ENCODE measurements at places on chromosomes 7 and 10. TPM values are rescaled to one million over a fixed set of nuclear protein-coding genes. Genes with fewer than 3 reads are reported as not detected.
A peak's percentile ranks its signal among the peaks of the same experiment; 100 is the strongest.

DNA sequence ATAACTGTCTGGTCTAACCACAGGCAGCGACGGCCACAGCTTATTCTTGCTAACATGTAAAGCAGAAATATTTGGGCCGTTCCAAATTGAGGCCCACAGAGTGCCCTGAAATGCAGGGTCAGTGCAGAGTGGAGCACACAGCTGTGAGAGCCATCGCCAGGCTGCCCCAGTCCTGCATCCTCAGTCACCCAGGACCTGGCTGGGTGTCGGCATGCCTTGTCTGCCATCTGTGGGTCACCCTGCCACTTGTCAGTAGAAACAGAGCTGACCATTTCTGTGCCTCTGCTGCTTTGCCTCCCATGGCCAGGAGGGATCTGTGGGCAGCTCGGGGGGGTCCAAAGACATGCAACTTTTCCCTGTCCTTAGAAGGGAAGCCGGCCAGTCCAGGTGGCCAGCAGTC, 57.3 kb upstream of the BTBD16 start:
- DNase-seq: peak; percentile 57
- H3K4me3 ChIP-seq: no peak overlapping the region
- no peak overlapping the region for H3K27ac ChIP-seq
- no peaks in the 10 kb centered on the region for H3K4me1 ChIP-seq

GRCh38 chr10:19532411-19532810, 283.8 kb upstream of the PLXDC2 start:
- DNase-seq: no peak
- no peaks in the 10 kb centered on the region for H3K36me3 ChIP-seq
- H3K27me3 ChIP-seq: no peaks in the 10 kb centered on the region
- no peaks in the 10 kb centered on the region for H3K4me1 ChIP-seq

DNA sequence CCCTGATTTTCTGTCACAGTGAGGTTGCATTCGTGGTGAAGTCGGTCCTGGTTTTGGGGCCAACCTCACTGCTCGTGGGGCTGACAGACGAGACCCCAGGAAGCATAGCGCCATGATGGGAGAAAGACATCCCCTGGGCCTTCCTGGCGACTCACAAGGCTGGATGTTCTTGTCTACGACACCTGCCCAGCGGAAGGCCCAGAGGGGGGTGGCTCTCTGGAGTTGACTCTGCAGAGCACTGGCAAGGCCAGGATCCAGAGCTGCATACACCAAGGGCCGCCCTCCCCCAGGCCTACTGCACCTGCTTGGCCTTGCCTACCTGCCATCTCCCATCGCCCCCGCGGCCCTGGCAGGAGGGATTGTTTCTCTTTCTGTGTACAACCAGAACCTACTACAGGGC, 608.9 kb downstream of the PTPRN2 start:
- H3K36me3 ChIP-seq: no peaks in the 10 kb centered on the region
- no peaks in the 10 kb centered on the region for H3K27me3 ChIP-seq
- no peak overlapping the region for H3K27ac ChIP-seq
- peak; percentile 28 for DNase-seq
- no peaks in the 10 kb centered on the region for H3K4me1 ChIP-seq

DNA sequence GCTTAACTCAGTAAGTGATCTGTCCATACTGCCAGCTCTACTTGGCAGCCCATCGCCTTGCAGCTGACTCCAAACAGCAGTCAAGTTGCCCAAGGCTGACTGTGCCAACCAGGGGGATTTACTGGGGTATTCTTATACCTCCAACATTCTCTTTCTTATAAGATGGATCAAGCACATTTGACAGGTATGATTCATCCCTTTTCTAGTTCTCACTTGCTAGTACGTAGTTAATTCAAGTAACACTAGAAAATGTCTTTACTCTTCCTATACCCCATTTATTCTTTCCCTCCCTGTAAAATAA, 77.0 kb downstream of the SLC25A13 start:
- H3K36me3 ChIP-seq: no peaks in the 10 kb centered on the region
- H3K4me3 ChIP-seq: no peak overlapping the region
- DNase-seq: no peak
- H3K27me3 ChIP-seq: no peaks in the 10 kb centered on the region
- no peak overlapping the region for H3K27ac ChIP-seq

DNA sequence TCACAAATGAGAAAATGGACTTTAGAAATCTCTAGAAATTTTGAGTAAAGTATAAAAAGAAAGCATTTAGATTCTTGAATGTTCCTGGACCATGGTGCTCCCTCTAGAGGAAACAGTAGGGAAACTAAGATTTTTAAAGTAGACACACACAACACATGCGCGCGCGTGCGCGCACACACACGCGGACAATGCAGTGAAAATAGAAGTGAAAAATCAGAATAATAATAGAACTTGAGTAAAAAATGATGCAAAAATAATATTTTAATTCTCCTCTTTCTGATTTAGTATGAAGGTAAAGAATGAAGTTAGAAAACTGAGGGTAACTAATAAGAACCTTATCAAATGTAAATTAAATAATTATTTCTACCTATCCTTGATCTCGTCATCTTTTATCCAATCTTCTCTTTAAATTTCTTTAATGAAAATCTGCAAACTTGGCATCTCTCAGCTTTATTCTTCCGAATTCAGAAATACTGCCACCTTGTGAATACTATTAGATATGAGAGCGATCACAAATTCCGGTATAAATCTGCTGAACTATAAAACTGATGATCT, 117.0 kb upstream of the AMPH start:
- peaks cover 46% of the 10 kb centered on the region for H3K36me3 ChIP-seq
- H3K27ac ChIP-seq: no peak overlapping the region
- H3K4me1 ChIP-seq: no peaks in the 10 kb centered on the region
- no peak overlapping the region for H3K4me3 ChIP-seq
- DNase-seq: no peak

DNA sequence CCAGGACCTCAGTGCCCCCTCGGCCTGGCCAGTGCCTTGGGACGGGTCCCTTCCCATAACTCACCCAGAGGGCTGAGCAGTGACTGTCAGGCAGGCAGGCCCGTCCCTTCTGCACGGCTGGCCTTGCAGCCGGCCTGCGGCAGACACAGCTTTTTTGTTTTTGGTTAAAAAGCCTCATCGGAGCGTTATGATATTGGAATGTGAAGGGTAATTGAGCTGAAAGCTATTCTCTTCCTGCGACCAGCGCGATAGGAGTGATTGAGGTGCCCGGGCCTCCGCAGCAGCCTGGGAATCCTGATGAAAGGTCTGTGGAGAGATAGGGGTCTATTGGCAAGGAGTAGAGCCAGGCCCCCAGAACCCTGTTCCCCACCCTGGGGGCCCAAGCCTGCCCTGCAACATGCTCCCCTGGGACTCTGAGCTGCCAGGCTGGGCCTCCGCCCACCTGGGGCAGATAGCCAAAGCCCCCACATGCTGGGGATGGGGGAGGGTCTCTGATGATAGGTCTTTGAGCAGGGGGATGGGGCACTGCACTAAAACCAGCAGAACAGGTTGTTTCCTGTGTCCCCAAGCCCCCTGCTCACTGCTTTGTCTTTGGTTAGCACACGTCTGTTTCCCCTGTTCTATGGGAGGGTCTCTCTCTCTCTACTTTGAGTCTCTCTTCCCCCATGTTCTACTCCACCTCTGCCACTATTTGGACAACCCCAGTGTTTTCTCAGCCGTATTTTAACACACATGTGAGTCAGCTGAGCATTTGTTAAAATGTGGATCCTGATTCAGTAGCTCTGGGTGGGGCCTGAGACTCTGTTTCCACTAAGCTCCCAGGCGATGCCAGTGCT, 131.9 kb downstream of the CDH23 start:
- H3K36me3 ChIP-seq: no peaks in the 10 kb centered on the region
- H3K4me1 ChIP-seq: peaks cover 6% of the 10 kb centered on the region
- no peaks in the 10 kb centered on the region for H3K27me3 ChIP-seq
- no peak overlapping the region for H3K4me3 ChIP-seq

- peak overlapping the region; percentile 33 for H3K4me3 ChIP-seq
- peaks cover 6% of the 10 kb centered on the region for H3K4me1 ChIP-seq
- DNase-seq: no peak
- no peak overlapping the region for H3K27ac ChIP-seq
- H3K36me3 ChIP-seq: peaks cover 29% of the 10 kb centered on the region
- no peaks in the 10 kb centered on the region for H3K27me3 ChIP-seq
Measured at GRCh38 chr10:99339077-99339476, 9.9 kb downstream of the CNNM1 start.

- no peak overlapping the region for H3K27ac ChIP-seq
- no peaks in the 10 kb centered on the region for H3K36me3 ChIP-seq
- H3K4me3 ChIP-seq: no peak overlapping the region
- peaks cover 2% of the 10 kb centered on the region for H3K27me3 ChIP-seq
- peak; percentile 91 for DNase-seq
Measured at GRCh38 chr7:26667514-26668133, 196.8 kb downstream of the SKAP2 start.

DNA sequence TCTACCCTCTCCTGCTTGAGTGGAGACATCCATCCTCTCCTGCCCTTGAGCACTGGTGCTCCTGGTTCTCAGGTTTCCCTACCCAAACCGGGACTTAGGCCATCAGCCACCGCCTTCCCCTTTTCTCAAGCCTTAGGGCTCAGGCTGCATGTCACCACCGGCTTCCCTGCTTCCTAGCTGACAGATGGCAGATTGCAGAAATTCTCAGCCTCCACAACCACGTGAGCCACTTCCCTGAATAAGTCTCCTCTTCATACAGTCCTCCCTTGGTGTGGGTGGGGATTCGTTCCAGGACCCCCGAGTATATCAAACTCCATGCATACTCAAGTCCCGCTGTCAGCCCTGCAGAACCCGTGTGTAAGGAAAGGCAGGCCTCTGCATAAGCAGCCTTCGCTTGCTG, 203.5 kb upstream of the ZNF32 start:
- no peak overlapping the region for H3K27ac ChIP-seq
- H3K27me3 ChIP-seq: no peaks in the 10 kb centered on the region
- H3K36me3 ChIP-seq: no peaks in the 10 kb centered on the region
- DNase-seq: no peak
- H3K4me3 ChIP-seq: no peak overlapping the region

GRCh38 chr10:31207636-31208035, 111.4 kb upstream of the ZEB1 start:
- no peaks in the 10 kb centered on the region for H3K36me3 ChIP-seq
- H3K27me3 ChIP-seq: no peaks in the 10 kb centered on the region
- H3K27ac ChIP-seq: no peak overlapping the region

DNA sequence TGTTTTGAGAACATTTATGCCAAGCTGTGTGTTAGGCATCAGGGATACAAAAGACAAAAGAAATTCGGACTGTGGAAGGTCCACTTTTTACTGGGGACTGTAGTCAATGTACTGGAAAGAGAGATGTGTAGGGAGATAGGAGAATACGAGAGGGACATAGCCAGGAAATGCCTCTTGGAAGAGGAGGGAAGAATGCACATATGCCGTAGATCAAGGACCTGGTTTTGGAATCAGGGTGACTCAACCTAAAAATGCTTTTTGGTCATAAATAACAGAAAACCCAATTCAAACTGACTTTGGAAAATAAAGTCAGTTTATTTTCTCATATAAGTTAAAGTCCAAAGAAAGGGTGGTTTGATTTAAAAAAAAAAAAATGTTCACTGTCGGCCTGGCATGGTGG, 140.3 kb upstream of the TCF7L2 start:
- no peak overlapping the region for H3K4me3 ChIP-seq
- H3K27me3 ChIP-seq: no peaks in the 10 kb centered on the region
- H3K4me1 ChIP-seq: peaks cover 6% of the 10 kb centered on the region
- no peak for DNase-seq
- H3K27ac ChIP-seq: no peak overlapping the region

DNA sequence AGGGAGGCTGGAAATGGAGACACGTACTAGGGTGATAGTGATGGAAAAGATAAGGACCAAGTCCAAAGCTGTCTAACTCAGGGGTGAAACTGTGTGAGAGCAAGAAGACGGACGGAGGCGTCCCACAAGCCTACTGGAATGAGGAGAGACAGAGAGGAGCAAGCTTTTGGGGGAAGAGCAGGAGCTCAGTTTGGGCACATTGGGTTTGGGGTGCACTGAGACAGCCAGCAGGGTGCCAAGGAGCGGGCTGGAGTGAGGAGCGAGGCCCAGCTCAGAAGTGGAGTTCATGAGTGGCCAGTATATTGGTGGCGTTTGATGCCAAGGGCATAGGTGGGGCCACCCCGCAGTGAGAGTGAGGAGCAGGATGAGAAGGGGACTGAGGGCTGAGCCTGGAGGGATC, 22.6 kb downstream of the GHRHR start:
- no peaks in the 10 kb centered on the region for H3K36me3 ChIP-seq
- DNase-seq: no peak
- peaks cover 6% of the 10 kb centered on the region for H3K27me3 ChIP-seq
- no peak overlapping the region for H3K4me3 ChIP-seq
- H3K27ac ChIP-seq: no peak overlapping the region
- H3K4me1 ChIP-seq: no peaks in the 10 kb centered on the region

DNA sequence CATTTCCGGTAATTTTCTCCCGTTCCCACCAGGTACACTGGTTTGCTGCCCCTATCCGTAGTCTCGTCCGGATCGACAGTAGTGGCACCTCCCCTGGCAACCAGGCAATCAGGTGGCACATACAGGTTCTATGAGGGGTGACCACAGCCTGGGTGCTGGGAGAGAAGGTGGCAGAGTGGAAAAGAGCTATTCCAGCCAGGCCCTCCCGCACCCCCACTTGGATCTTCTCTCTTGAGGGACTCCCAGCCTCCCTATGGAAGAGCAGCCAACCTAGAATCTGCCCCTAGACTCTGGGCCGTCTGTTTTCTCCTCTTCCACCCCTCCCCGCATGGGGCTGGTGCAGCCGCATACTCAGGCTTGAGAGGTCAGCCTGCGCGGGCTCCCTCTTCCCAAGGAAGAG, 58.6 kb downstream of the GPR26 start:
- H3K27ac ChIP-seq: no peak overlapping the region
- no peaks in the 10 kb centered on the region for H3K4me1 ChIP-seq
- H3K36me3 ChIP-seq: no peaks in the 10 kb centered on the region
- no peak for DNase-seq

DNA sequence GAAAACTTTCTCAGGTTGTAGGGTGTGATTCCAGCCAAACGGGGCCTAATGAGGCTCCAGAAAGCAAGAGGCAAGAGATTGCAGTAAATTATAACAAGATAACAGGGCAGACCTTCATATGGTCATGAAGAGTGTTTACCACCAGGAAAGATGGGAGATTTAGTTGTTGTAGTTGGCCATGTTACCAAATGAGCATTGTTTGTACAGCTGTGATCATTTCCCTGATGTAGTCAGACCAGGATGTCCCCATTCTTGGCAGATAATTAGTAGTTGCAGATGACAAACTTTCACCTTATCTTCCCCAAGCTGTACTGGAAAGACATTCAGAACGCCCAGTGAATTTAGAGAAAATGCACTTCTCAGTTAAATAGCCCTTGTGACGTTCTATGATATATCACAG, 630.8 kb downstream of the ANKRD7 start:
- H3K27me3 ChIP-seq: no peaks in the 10 kb centered on the region
- no peak for DNase-seq
- no peak overlapping the region for H3K27ac ChIP-seq

The CYP26C1 gene
- total RNA-seq: 0.35 TPM

The SPDYE9 gene
- total RNA-seq: not detected

The CPED1 gene
- total RNA-seq: 0.11 TPM

The PRPF18 gene
- total RNA-seq: 10.1 TPM

The GFRA1 gene
- total RNA-seq: 1.7 TPM

The KCP gene
- 19.5 TPM for total RNA-seq
